ENCODE measurements at places on chromosomes 13 and 19.

GRCh38 chr13:86684402-86684801 lies 885.2 kb upstream of the SLITRK6 start:
- no peak for DNase-seq

DNA sequence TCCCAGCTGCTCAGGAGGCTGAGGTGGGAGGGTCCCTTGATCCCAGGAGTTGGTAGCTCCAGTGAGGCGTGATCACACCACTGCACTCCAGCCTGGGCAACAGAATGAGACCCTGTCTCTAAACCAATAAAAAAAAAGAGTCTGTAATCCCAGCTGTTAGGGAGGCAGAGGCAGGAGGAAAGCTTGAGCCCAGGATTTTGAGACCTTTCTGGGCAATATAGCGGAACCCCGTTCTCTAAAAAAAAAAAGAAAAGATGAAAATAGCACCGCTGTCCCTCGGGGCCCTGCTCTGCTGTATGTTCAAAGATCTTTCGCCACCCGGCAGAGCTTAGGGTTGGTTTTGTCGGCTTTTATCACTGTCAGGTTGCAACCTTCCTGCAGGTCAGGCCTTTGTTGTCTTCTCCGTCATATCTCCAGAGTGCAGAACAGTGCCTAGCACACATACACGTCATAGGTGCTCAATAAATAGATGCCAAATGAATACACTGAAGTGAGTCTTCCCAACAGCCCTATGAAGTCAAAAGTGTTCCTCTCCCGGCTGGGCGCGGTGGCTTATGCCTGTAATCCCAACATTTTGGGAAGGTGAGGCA lies 13.4 kb upstream of the BCAM start:
- DNase-seq = no peak

GRCh38 chr19:38293281-38293680 lies 10.8 kb upstream of the C19orf33 start:
- no peak for DNase-seq

- no peak for DNase-seq
These were observed 116.1 kb downstream of the STARD13 start for GRCh38 chr13:33169273-33169980.

DNA sequence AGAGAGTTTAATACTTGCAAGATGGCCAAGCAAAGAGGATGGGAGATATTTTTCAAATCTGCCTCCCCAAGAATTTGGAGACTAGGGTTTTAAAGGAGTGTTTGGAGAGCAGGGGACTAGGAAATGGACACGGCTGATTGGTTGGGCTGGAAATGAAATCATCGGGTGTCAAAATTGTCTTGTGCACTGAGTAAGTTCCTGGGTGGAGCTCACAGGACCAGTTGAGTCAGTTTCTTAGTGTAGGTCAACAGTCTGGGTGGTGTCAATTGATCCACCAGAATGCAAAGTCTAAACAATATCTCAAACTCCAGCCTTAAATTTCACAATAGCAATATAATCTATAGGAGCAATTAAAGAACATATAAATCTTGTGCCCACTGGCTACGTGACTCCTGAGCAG lies 23.0 kb upstream of the CEACAM4 start:
- no peak for DNase-seq

Data from T-helper 2 cell (primary cell).